ENCODE measurements at places on chromosomes 12 and 14.

DNA sequence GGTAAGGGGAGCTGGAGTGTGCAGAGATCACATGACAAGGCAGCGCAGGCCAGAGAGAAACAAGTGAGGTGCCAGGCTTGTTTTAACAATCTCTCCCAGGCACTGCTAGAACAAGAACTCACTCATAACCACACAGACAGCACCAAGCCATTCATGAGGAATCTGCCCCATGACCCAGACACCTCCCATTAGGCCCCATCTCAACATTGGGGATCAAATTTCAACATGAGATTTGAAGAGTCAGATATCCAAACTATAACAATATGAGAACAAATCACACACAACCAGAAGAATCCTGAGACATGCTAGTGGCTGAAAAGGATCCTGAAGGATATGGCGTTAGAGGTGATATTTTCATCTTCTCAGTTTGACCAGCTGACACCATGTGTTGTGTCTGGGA is 21.9 kb downstream of the OR6J1 start:
- DNase-seq = no peak

DNA sequence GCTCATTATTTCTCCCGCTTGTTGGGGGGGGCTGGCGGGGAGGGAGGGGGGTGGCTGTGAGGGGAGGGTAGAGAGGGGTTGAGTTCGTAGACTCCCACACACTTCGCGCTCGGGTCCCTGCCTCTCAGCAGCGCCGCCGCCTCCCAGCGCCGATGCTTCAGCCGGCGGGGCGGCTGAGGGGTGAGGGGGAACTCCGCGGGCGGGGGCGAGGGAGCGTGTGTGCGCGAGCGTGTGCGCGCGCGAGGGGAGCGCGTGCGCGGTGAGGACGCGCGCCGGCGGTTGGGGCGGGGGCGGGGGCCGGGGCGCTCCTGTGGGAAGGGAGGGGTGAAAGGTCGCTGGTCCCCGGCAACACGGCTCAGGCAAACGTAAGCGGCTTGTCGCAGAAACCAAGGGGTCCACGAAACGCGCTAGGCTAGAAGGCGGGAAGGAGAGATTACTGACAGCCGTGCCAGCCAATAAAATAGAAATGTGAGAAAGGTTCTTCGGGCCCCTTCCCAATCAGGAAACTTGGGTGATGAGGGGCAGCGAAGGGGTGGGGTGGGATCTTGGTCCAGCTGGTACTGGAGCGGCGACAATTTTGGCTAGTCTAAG is 343 bp upstream of the NOVA1 start:
- peak; percentile 99 for DNase-seq

DNA sequence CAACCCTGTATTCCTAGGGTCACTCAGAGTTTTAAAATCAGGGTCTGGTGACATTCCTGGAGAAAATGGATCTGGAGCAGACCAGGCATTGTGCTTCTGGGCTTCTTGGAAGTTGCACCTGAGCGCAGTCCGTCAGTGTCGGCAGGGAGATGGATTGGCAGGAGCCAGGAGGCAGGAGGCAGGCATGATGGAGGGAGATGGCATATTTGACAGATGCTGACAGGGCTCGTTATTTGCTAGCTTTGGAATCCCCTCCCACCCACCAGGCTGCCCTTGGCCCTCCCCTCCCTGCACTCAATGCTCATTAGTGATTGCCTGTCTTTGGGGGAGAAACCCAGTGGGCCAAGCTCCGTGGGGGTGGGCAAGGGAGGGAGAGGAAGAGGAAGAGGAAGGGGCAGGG is 4.7 kb downstream of the CISTR start:
- DNase-seq = no peak

GRCh38 chr12:52043386-52044212 is 7.6 kb upstream of the NR4A1 start:
- no peak for DNase-seq

GRCh38 chr12:132140501-132140900 is 3.6 kb downstream of the DDX51 start:
- DNase-seq = no peak

- DNase-seq = no peak
Measured at GRCh38 chr12:95796225-95796981, 5.8 kb upstream of the NTN4 start.

GRCh38 chr14:72828604-72829003 is 65.3 kb downstream of the DPF3 start:
- no peak for DNase-seq

GRCh38 chr14:75697918-75698317 is 36.9 kb downstream of the TTLL5 start:
- DNase-seq = no peak

DNA sequence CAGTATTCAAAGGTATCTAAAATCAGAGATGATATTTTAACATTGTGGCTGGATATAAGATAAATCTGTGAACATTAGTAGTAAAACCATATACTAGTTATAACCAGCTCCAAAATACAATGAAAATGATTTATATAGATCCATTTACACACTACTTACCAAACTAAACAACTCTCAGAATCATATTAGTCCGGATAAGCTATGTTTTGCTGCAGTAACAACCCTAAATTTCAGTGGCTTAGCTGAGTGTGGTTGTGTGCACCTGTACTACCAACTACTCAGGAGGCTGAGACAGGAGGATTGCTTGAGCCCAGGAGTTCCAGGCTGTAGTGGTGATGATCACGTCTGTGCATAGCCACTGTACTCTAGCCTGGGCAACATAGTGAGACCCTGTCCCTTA is 23.8 kb downstream of the ZDHHC17 start:
- no peak for DNase-seq

DNA sequence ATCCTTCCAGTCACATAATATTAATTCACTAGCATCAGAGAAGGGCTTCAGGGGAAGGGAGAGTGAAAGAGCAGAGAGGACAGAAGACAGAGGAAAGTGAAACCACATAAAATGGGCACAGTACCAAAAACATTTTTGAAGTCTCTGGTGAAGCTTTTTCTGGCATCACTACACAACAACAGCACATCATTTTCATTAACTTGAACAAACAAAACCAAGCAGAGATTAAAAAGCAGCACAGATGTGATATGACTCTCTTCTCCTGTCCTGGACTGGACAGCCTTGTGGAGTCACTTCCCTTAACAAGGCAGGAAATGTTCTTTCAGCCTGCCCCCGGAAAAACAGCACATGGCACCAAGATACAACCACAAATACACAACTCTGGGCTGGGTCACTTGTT is 112.0 kb downstream of the TSPAN8 start:
- no peak for DNase-seq

- DNase-seq = peak; percentile 58
Measured at GRCh38 chr12:1935700-1936378, 17.4 kb upstream of the CACNA2D4 start.

DNA sequence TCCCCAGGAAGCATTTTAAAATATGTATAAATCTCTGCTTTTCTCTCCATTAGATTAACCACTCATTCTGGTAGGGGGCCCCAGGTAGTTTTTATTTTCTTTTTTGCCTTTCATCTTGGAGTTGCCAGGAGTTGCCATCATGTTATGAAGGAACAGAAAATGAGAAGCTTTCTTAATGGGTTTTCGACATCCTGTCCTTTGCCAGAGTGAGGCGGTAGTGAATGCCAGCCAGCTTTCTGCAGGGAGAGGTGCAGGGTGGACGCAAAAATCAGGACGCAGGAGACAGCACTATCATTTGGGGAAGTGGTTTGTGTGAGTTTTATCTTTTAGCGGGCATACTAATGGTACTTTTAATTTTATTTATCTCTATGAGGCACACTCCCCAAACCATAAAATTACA is 1.7 kb downstream of the RASSF8 start:
- peak; percentile 73 for DNase-seq

DNA sequence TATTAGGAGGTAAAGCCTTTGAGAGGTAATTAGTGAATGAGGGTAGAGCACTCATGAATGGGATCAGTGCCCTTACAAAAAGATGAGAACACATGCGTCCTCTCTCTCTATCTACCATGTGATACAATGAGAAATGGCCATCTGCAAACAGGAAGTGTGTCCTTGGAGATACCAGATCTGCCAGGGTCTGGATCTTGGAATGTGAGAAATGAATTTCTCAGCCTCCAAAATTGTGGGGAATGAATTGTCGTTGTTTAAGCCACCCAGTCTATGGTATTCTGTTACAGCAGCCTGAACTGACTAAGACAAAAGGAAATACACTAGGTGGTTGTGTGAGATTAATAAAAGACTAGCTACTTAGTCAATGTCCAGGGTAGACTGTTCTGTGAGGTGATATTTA is 366.6 kb downstream of the NELL2 start:
- DNase-seq = no peak

DNA sequence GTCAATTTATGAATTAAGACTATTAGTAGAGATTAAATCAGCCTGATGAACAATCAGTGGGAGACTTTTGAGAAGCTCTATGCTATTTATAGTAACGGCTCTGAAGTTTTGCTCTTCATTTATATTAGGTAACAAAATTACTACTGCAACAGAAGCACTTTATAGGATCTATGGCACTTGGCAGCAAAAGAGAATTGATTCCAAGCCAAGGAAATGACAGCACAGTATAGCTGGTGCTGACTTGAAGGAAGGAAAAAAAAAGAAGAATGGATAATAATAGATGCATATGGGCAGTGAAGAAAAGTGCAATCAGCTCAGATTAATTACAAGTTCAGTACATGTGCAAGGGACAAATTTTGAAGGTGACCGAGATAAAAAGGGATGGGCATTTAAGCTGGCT is 228.2 kb upstream of the PPFIA2 start:
- no peak for DNase-seq

DNA sequence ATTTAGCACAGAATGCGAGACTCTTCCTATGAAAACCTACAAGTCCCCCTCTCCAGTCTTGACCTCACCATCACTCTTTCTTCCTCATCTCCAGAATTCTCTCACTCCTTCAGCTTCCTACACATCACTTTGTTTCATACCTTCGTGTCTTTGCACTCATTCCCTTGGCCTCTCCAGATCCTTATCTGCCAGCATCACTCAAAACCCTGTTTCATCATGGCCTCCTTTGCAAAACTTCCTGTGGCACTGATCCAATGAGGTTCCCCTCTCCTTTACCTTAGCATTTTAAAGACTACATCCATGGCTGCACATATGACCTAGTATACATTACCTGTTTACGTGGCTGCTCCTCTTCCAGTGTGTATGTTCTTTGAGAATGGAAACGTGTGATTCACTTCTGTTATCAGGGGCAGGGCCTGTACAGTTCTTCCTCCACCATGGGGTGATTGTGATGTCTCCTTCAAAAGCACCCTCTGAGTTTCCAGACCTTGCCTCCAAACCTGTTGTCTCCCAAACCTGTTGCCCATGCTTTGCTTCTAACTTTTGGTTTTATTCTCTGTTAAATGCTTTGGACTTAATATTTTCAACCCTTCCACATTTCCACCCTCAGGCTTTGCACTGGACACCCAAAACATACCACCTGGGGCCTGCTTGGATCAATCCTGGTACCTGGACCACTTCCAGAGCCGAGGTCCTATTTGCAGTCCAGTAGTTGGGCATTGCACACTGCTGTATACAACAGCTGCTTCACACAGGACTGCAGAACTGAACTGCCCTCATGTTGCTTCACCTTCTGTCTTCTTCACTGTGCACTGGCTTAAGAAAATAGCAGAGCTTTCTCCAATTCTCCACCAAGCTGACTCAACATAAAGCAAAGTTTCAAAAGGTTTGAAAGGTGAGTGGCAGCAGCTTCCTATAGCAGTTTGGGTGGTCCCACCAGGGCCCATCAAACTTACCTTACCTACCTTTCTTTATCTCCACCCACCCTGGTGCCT is 131.7 kb downstream of the LLPH start:
- no peak for DNase-seq

DNA sequence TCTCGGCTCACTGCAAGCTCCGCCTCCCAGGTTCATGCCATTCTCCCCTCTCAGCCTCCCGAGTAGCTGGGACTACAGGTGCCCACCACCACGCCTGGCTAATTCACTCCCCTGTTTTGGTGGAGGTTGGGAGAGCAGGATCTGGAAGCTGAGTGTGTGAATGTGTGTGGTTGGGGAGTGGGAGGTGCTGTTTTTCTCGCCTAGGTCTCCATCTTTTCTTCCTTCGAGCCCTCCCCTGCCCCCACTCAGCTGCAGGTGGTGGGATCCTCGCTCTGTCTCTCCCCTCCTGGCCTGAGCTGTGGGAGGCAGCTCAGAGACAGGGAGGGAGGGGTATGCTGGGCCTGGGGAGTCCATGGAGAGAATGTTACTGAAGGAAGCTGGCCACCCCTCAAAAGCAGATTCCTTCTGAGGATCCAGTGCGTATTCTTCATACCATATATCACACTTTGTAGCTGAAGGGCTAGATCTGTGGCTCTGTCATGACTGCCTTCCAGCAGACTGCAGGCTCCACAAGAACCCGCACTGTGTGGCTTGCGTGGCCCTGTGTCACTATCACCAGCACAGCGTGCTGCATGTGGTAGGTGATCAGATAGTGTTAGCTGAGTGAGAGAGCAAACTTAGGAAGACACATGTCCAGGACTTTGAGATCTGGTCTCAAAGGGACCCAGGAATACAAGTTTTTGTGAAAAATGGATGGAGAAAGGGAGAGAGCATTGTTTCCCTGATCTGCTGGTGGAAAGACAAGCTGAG is 2.8 kb downstream of the KRT83 start:
- no peak for DNase-seq

- no peak for DNase-seq
Measured at GRCh38 chr14:53147208-53147607, 5.9 kb downstream of the DDHD1 start.

- DNase-seq = no peak
Measured at GRCh38 chr14:101973356-101973755, 9.0 kb downstream of the DYNC1H1 start.

- no peak for DNase-seq
Measured at GRCh38 chr12:57766464-57767304, at the start of gene CYP27B1. CYP27B1 (minus strand) TSS chr12:57767078; CDS start chr12:57767041, 37 bp downstream.

DNA sequence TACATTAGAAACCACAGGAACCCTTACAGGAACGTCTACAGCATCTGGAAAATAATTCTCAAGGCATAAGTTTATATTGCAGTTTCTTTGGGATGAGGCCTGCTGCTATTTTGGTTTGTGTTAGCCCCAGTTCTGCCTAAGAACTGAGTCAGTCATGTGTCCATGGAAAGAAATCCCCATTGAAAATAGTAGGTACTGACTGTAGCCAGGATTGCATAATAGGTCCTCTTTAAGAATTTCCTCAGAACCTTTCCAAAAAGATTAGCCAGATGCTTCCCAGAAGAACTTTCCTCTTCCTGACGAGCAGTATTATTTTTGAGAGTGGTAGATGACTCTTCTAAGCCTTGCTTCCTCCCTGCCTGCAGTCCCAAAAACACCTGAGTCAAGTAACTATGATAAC is 52.6 kb downstream of the RASSF8 start:
- no peak for DNase-seq
